ENCODE measurements at places on chromosomes 16 and 17. TPM values are rescaled to one million over a fixed set of nuclear protein-coding genes. Genes with fewer than 3 reads are reported as not detected.

The HLF gene
- 0.72 TPM for total RNA-seq

DNA sequence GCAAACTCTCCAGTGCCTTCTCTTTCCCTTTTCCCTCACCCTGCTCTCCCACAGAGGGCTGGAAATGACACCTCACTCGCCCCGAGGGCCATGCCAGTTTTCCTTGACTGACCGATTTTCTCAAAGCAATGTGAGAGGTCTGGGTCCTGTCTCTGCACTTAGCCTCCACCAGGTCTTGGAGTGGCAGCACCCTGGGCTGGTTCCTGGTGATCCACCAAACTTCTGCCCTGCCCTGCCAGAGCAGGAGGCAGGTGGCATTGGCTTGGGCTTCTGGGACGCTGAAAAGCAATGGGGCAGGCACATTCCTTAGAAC, 97.5 kb downstream of the RAB11FIP4 start:
- DNase-seq: no peak

- DNase-seq: no peak
These were observed 21.8 kb upstream of the BCO1 start for GRCh38 chr16:81216706-81217105.

The TPPP3 gene
- not detected for total RNA-seq

Measured in activated CD8-positive, alpha-beta T cell treated with anti-CD3 and anti-CD28 coated beads for 36 hours (primary cell).